Osteoblast (primary cell): ENCODE measurements at places on chromosomes 7 and 10. TPM values are rescaled to one million over a fixed set of nuclear protein-coding genes. Genes with fewer than 3 reads are reported as not detected.

DNA sequence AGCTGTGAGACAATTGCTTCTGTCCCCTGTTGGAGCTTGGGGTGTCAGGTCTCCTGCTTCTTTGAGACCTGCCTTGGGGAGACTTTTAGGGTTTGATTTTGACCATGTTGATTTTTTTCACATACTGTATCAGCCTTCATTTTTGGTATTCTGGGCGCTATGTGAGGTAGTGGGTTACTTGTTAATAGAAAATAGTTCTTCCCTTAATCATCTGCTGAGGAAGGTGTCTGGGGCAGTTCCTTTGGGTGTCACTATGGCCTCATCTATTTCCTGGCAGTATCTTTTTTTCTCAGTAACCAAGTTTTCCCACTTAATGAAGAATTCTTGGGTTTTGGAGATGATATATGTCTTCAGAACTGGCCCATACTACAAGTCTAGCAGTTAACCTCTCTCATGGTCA, 4.6 kb upstream of the NOLC1 start:
- DNase-seq = no peak
- no peak overlapping the region for H3K4me3 ChIP-seq
- H3K27me3 ChIP-seq = no peaks in the 10 kb centered on the region
- H3K4me1 ChIP-seq = peaks cover 15% of the 10 kb centered on the region

- no peak overlapping the region for H3K27ac ChIP-seq
- peaks cover 3% of the 10 kb centered on the region for H3K27me3 ChIP-seq
- no peaks in the 10 kb centered on the region for H3K36me3 ChIP-seq
- DNase-seq = peak; percentile 4
- no peak overlapping the region for H3K4me3 ChIP-seq
Observed at GRCh38 chr10:78185693-78186055, 152.0 kb downstream of the RPS24 start.

- H3K27ac ChIP-seq = no peak overlapping the region
- no peaks in the 10 kb centered on the region for H3K4me1 ChIP-seq
- H3K27me3 ChIP-seq = no peaks in the 10 kb centered on the region
- H3K4me3 ChIP-seq = no peak overlapping the region
Observed at GRCh38 chr7:124338861-124339260, 306.0 kb upstream of the TMEM229A start.

DNA sequence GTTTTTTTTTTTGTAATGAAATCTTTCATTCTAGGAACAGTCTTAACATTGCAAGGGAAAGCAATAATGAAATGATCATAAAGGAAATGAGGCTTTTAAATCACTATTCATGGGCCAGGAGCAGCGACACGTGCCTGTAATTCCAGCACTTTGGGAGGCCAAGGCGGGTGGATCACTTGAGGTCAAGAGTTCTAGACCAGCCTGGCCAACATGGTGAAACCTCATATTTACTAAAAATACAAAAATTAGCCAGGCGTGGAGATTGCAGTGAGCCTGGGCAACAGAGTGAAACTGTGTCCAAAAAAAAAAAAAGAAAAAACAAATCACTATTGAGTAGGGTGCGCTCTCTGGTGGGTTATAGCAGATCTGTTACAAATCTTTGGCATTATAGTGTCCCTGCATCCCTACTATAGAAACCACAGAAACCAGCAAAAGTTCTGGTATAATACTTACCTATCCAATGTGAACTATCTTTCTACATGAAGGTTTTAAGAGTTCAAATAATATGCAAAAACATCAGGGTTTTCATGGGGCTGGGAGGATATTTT, 72.1 kb downstream of the GLI3 start:
- no peak for DNase-seq
- H3K36me3 ChIP-seq = no peaks in the 10 kb centered on the region
- H3K27me3 ChIP-seq = no peaks in the 10 kb centered on the region
- H3K4me1 ChIP-seq = peaks cover 4% of the 10 kb centered on the region
- H3K4me3 ChIP-seq = no peak overlapping the region

PTPRN2 gene
- 0.36 and 0.88 TPM in 2 replicates for total RNA-seq

ESYT2 gene
- 126 and 132 TPM in 2 replicates for total RNA-seq

SLC26A3 gene
- total RNA-seq = not detected in 2 replicates

EBF3 gene
- total RNA-seq = 31.8 and 35.4 TPM in 2 replicates
